ENCODE measurements at places on chromosomes 12 and 14.

DNA sequence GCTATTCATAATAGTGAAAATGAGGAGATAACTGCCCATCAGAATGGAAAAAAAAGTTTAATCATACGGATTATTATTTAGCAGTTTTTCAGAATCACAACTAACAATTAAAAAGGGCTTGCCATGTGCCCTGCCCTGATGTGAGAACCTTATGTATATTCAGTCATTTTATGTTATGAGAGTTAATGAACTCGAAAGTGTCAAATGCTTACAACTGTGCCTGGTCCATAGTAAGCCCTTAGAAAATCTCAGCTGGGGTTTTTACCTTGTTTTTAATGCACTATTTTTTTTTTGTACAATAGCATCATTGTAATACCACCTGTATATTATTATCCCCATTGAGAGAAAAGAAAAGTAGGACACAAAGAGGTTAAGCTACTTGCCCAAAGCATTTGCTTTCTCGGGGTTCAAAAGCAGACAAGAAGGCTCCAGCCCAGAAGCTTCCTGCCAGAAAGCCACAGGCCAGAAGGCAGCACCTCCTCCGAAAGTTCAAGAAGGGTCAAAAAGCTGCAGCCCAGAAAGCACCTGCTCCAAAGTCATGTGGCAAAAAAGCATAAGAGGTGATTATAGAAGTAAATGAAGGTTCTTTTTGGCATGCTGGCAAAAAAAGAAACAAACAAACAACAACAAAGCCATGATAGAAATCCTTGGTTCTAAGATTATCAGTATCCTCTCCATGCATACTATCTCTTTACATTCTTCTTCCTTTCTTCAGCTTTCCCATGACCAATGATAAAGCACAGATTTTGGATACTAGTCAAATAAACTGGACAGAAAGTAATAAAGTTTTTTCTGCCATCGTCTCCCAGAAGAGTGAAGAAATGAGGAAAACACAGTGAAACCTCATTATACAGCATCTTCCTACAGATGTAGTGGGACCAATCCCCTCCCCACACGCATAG is 59.1 kb upstream of the NAP1L1 start:
- DNase-seq, result no peak

DNA sequence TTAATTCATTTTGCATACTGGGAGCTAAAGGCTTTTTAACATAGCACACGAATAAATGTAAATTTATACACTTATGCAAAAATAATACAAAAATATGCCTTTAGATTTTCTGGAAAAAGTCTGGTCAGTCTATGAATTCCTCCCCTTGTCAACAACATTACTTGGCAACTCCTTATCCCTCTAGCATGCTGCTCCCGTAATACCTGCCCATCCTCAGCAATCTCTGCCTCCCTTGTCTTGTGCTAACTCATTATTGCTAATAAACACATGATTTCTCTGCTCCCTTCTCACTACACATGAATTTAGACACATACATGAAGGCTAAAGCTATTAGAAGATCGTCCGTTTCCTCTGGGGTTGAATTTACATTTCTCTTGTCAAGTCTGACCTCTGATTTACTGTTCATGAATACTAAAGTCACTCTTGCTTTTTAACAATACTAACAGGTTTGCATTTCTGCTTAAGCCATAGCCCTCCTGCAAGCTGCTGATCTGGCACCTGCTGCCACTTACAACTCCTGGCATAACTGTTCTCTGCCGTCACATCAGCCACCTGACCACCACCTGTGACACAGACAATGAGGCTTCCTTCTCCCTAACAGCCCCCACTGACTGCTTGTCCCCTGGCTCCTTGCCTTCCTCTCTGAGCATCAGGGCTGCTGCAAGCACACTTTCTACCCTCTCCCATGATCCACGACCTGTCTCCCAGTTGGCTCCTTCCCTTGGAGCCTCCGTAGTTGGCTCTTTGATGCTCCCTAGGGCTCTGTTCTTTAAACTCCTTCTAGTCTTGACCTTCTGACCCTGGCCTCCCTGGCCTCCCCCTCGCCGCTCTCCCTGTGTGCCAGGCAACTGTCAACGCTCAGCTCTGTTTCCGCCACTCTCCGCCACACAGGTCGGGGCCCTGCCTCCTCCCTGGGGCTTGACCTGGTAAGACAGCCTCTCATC is 177.6 kb downstream of the CALM1 start:
- no peak for DNase-seq

- DNase-seq, result peak; percentile 95
Measured at GRCh38 chr12:118356809-118357256, 15.9 kb downstream of the TAOK3 start.

DNA sequence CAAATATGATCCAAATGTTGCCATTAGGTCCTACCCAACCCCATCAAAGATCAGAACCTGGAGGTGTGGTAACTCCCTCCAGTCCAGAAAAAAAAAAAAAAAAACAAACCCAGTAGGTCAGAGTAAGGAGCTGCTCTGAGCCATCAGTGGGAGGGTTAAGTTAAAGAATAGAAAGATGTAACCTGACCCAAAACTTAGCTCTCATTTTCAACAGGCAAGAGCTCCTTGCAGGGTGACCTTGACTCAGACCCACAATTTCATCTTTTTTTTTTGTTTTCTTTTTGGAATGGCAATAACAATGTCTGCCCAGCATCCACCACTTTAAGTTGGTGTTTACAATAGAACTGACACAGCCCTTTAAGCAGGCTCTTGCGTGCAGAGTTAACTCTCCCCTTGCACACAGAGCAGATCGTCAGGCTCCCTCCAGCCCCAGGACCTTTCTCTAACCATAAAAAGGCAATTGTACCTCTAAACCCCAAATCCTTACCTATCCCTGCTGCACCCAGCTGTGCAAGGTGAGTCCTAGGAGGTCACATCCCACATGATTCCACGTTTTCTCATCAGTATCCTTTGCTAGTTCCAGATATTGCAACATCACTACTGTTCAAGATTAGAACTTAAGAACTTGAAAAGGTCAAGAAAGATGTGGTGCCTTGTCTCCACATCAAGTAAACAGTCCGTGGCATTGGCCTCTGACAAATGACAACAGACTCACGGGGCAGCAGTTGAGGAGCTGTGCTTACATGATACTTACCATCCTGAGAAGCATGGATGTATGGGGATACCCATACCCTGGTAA is 178.6 kb upstream of the EEA1 start:
- DNase-seq, result no peak

- peak; percentile 1 for DNase-seq
Measured at GRCh38 chr14:49193332-49194065, 392.7 kb downstream of the RPS29 start.

GRCh38 chr14:33349871-33350270 is 411.2 kb downstream of the NPAS3 start:
- DNase-seq, result no peak

GRCh38 chr12:2173971-2174370 is 121.2 kb downstream of the CACNA1C start:
- peak; percentile 49 for DNase-seq

DNA sequence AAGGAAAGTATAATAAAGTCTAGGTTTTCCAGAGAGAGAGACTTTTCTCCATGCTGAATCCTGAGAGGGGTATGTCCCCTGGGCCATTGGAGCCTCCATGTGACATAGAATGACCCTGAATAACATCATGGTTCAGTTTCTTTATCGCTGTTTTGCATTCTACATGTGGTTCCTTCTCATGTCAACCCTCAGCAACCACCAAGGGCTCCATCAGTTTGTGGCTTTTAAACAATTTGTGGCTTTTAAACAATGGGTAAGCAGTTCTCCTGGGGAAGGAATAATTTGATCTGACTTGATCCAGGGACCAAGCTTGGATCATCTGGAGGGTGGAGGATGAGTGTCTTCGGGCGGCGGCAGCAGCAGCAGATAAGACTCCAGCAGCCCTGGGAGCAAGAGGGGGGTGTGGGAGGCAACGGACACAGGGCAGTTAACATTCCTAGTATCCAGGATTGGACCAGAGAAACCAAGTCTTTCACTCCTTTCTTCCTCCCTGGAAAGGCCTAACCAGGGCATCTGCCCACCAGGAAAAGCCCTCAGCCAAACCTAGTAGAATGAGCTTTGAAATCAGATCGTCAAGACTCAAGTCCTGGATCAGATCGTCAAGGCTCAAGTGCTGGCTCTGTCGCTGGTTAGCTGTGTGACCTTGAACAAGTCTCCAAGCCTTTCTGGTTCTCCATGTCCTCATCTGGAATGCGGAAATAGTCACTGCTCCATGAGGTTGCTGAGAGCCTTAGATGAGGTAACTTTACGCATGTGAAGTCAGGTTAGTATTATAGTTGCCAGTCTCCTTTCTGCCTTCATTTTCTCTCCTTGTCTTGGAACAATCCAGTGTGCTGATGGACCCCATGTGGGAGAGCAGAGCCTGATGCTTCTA is 27.8 kb upstream of the FAM222A start:
- DNase-seq, result no peak

- DNase-seq, result no peak
Measured at GRCh38 chr14:58876608-58877007, 238.8 kb downstream of the DACT1 start.

GRCh38 chr14:96275177-96276112 is 19.4 kb downstream of the BDKRB1 start:
- peak; percentile 27 for DNase-seq

- no peak for DNase-seq
Measured at GRCh38 chr12:107571492-107571891, 114.1 kb upstream of the PWP1 start.

DNA sequence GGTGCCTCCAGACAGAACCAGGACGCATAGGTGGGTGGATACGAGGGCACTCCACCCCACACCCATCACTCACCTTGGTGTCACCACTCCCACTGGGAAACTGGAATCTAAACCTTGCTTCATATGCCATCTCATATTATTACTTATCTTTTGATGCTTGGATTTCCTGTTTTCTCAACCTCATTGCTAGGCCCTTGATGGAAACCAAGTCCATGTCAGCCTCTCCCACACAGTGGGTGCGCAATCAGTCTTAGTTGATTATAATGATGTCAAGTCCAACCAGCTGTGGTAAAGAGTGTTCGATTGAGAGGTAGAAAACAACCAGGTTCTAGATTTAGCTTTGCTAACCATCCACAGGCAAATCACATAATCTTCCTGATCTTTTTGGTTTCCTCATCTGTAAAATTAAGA is 584 bp upstream of the DDHD1 start:
- no peak for DNase-seq

GRCh38 chr14:32450919-32451675 is 122.0 kb downstream of the AKAP6 start:
- DNase-seq, result no peak

DNA sequence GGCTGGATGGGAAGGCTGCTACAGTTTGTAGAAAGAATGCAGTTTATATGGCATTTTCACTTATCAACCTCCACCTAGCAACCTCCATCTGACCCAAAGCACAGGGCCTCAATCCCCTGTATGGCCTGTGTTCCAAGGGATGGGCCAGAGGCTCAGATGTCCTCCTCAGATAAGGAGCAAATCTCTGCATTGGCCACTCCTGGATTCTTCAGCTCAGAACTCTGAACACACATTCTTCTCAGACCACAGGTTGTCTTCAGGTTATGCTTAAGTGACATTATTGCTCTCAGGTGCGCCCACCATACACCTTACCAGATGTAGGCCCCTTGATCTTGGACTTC is 47.9 kb upstream of the JDP2 start:
- no peak for DNase-seq

DNA sequence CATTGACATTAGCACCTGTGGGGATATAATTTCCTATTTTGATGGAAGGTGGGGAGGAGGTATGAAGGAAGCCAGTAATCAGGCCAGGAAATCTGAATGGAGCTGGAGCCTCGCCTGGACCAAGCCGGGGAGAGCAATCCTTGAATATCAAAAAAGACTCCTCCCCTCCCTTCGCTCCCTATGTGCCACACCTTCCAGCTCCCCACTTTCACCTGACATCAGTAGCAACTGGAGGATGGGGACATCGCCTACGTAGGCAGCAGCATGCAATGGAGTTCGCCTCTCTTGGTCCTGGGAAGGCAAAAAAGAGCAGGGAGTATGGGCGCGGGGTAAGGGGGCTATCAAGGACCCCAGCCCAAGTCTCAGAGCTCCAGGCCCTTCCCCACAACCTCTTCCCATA is 1.1 kb downstream of the ANKRD52 start:
- no peak for DNase-seq

DNA sequence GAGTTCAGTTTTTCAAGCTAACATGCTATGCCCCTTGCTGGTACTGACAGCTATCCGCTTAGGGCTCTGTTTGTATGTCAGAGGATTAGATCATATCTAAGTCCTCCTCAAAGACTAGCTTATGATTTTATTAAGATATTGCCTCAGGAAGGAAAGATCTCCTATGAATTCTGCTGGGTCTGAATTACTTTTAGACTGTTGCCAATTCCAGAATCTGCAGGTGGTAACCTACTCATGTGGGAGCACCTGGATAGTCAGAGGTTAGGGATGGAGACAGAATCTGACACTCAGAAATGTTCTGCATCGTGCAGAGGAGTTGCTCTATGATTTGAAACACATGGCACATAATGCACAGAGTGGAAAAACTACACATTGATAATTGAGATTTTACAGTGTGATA is 843.4 kb downstream of the SLC6A15 start:
- DNase-seq, result no peak

- no peak for DNase-seq
Measured at GRCh38 chr14:57560681-57561080, 67.0 kb upstream of the CCDC198 start.

GRCh38 chr12:81588235-81589008 is 170.7 kb downstream of the PPFIA2 start:
- DNase-seq, result no peak

DNA sequence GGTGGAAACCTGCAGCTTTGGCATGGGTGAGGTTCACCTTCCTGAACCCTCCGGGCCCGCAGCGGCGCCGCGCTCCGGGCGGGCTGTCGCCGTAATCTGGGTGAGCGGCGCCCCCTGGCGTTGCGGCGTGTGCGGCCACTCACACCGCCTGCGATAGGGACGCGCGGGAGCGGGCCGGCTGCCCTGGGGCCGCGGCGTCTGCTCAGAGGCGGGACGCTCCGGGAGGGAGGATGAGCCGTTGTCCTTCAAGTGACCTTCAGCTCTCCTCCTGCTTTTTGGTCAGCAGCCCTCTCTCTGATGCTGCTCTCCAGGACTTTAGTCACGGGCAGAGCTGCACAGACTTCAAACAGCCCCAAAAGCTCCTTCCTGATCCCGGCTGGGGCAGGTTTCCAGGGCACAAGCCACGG is 211.7 kb upstream of the FKBP4 start:
- DNase-seq, result peak; percentile 4

- DNase-seq, result no peak
Measured at GRCh38 chr12:32024884-32025592, 65.8 kb downstream of the RESF1 start.

DNA sequence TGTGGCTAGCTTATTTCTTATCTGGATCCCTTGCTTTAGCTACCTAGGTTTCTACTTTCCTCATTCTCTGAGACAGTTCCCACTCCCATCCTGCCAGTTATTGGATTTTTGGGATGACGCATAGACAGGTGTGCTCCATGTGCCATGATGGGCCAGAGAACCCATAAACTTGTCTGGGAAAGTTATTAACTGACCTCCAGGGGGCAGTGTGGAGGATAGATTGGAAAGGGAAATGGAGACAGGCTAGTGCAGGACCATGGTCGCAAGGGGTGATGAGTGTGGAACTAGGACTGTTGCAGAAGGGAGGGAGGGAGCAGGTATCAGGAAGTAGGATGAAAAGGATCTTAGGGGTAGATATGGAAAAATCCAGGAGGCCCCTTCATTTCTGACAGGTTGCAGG is 80.3 kb downstream of the ESRRB start:
- DNase-seq, result peak; percentile 7
